ENCODE measurements at places on chromosomes 2 and 18. TPM values are rescaled to one million over a fixed set of nuclear protein-coding genes. Genes with fewer than 3 reads are reported as not detected.
A peak's percentile ranks its signal among the peaks of the same experiment; 100 is the strongest.

- DNase-seq = no peak
Measured at GRCh38 chr2:143608063-143608423, 478.8 kb downstream of the ARHGAP15 start.

DNA sequence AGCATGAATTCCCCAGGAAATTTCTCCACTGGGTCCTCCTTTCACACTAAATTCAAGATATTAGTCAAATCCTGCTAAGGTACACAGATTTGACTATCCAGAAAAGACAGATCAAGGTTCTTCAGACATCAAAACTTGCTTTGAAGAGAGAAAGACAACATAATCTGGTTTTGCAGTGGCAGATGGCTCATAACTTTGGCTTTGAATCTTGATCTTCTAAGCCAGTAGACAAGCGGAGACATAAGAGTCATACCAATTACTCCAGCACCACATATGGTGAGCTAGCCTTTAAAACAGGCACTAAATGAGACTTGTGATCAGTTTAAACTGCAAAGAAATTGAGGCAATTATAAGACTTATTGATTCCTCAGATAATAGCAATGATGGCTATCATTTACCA is 29.3 kb downstream of the PDE11A start:
- no peak for DNase-seq

DNA sequence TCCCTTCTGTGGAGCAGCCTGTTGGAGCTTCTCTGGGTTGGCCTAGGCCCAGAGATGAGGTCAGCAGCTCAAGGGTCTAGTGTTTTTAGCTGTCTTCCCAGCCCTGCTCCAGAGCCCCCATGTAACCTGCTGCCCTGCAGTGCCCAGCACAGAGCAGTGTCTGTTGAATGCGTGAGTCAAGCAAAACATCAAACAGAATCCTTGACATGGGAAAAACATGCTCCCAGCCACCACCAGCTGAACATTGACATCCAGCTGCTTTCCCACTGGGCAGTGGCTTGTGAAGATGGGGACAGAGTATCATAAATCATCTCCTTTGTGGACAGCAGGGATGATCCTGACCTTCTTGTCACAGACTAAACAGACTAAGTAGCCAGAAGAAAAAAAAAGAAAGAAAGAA is 22.6 kb downstream of the IMPA2 start:
- DNase-seq = peak; percentile 50

DNA sequence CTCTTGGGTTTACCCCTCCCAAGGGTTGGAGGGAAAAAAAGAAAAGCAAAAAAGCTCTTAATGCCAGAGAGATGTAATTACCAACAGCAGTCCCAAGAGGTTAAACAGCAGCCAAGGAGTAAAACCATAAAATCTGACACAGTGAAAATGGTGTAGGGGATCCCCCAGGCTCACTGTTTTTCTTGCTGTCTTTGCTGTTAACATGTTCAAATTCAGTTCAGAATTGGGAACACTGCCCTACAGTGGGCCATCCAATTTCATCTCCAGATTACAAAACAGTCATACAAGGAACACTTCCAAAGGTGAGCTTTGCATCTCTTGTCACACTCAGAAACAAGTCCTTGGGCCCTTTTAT is 54.5 kb downstream of the PLEKHM3 start:
- no peak for DNase-seq

- no peak for DNase-seq
Measured at GRCh38 chr18:12109836-12110235, 16.2 kb downstream of the ANKRD62 start.

DNA sequence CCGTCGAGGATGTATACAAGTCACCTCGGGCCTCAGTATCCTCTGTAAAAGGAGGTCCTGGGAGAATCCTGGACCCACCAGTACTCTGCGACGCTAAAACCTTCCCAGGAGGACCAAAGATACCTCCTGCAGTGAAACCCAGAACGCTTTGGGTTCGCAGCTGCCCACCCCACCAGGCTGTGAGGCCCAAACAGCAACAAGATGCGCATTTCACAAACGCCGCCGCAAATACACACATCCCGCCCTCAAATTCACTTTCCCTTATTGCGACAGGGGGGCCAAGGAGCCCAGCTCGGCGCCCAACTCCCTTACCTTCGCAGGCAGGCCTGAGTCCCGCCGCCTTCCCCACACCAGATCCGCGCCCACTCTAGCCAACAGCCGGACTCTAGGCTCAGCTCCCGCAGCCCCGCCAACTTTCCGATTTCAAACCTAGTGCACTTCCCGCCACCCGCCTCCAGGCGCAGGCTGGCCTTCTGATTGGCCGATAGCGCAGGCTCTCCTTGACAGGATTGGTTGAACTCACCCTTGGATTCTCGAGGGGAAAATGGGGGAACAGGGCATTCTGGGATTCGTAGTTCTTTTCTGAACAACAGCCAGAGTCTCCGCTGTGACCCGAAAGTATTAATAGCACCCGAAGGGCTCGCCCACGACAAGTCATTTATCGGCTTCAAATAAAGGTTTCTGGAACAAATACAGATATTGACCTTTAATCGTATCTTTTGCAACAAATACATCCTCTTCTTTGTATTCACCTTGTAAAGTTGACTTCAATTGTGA is at the start of gene SPC25:
SPC25 (minus strand) TSS at position 425 of the 777 bp plus-strand sequence. CDS start 911 bp downstream, outside the sequence.
- DNase-seq = peak; percentile 92

GRCh38 chr2:15701341-15701907 is 109.8 kb downstream of the DDX1 start:
- DNase-seq = no peak

GRCh38 chr2:64899081-64899865 is 89.9 kb upstream of the SLC1A4 start:
- no peak for DNase-seq

DNA sequence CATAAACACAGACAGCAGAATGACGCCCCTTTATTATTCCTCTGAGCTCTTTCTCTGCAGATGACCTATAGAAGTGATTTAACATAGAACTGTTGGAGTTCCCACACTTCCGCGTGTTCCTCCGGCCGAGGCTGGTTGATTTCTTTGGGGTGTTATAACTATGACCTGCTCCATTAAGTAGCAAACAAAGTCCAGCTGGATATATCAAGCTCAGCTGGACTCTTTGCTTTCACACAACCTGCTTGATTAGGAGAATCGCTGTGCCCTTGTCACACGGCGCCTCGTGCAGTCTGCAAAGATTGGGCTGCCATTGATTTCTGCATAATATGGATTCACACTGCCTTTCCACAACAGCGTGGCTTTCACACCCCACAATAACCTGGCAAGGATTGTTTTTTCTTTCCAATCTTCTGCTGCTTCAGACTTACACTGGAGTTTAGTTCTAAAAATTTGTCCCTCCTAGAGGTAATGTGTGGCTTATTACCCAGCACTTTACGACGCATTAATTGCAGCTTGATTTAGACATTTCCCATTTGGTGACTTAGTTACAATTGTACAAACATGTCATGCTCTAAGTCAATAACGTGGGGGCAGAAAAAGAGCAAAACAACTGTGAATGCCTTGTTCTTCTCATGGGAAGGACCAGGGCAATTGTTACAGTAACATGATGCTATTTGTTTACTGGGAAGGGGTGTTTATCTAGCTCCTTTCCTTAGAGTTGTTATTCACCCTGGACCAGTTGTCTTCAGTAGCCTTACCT is 485.7 kb downstream of the TXNL1 start:
- DNase-seq = no peak

GRCh38 chr2:14428056-14428455 is 204.5 kb upstream of the LRATD1 start:
- no peak for DNase-seq

- no peak for DNase-seq
Measured at GRCh38 chr2:238388794-238389193, 37.9 kb upstream of the ASB1 start.

DNA sequence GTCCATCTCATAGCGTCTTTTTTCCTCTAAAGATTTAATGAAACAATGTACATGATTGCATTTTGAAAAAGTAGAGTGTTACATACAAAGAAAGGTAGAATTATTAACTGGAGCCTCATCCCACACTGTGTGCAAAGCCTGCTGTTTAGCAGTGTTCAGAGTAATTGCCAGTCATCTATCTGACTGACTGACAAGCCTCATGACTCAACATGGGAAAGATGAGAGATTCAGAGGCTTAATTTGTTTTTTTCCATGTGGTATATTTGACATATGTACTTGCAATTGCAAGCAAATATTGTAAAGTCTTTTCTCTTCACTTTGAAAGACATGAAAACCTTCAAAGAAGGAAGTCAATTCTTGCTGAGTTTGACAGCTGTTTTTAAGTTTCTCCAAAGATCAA is 14.7 kb downstream of the PCARE start:
- DNase-seq = no peak

- no peak for DNase-seq
Measured at GRCh38 chr2:151799886-151800292, 28.3 kb downstream of the ARL5A start.

DNA sequence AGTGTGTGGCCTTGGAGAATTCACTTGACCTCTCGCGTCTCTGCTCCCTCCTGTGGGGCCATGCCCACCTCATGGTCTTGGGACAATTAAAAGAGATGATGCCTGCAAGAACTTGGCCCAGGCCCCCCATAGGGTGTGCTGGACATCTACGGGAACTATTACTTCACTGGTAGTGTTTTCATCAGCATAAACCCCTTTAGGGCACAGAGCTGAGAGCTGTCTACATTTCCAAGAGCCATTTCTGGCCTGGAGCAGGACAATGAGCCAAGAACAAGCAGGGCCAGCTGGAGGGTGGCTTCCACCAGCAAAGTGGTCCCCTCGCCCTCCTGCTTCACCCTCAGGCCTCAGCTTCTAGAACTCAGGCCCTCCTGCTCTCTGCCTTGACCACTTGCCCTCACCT is 232.3 kb downstream of the ZBTB7C start:
- no peak for DNase-seq

GRCh38 chr2:231038483-231039293 is 1.4 kb downstream of the C2orf72 start:
- no peak for DNase-seq

GRCh38 chr2:102418421-102418961 is 4.5 kb upstream of the IL18RAP start:
- DNase-seq = no peak

DNA sequence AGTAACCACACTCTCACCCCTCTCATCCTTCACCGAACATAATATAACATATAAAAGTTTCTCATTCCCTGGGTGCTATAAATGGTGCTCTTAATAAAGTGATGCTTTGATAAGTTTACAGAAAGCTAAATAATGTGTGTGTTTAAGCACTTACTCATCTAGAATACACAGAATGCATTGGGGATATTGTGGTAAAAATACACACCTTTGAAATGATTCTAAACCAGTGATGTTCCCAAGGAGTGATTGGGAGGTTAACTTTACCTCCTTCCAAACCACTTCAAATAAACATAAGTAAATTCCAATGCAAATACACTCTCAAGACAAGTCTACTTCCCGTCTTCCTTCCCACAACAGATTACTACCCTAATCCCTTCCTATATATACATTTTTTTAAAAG is 85.3 kb upstream of the TWSG1 start:
- no peak for DNase-seq

NYAP2 gene
- total RNA-seq = not detected

EGR4 gene
- 0.14 TPM for total RNA-seq

IL1RL2 gene
- total RNA-seq = not detected

ALK gene
- 1.5 TPM for total RNA-seq

CLASP1 gene
- 53.9 TPM for total RNA-seq

IHH gene
- not detected for total RNA-seq

Data from sigmoid colon (tissue), 7 donors.